ENCODE measurements at places on chromosomes 1 and 21.

DNA sequence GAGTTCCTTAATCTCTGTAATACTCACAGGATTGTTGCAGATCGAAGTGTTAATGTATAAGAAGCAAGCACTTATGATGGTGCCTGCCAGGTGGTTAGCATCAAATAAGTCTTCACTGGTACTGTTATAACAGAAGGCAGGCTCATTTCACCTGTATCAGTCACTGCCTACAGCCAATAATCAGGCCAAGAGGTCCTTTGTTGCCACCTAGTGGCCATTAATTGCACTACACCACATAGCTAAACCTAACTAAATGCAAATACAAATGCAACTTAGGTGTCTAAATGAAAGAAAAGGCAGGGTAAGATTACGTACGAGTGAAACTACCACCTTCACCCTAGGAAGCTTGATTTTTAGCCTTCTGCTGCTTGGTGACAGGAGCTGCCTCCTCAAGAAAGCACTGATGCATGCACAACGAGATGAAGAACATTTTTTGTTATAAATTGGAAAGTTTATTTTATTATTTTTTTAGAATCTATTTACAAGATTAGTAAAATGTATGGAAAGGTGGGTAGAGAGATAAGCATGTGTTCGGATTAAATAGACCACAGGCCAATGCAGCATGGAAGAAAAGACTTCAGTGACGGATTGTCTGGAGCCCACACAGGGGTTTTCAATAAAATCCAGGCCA, 334.8 kb upstream of the CAMK1G start:
- peak; percentile 31 for ATAC-seq

DNA sequence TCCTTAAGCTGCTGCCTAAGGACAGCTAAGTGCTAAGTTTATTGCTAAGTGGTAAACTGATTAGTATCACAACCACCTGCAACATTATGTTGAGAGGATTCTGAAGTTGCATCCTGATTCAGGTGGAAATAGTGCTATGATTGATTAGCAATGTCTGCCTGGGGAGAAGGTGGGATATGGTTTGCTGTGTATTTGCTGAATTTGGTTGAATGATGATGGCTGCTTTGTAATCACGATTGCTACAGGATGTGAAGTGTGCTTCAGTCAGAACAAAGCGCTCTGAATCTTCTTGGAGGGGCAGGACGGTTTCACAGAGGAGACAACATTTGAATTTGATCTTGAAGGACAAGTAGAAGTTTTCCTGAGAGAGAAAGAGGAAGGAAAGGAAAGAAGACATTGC, 226.0 kb downstream of the ST6GALNAC3 start:
- ATAC-seq, result no peak

DNA sequence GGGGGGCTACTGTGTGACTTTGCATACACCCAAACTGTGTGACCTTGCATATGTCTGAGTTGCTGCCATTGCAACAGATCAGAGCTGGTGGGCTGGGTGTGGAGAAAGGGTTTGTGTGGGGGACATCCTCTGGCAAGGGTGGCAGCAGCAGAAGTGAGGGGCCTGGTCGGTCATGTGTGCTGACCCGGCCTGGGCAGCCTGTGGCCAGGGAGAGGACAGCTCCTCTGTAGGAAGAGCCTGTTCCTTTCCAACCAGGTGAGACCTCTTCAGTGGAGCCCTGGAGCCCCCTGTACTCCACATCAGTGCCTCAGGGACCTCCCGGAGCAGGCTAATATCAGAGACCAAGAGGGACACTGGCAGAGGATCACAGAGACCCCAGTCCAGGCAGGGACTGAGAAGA, 8.3 kb downstream of the PCSK9 start:
- ATAC-seq, result no peak

DNA sequence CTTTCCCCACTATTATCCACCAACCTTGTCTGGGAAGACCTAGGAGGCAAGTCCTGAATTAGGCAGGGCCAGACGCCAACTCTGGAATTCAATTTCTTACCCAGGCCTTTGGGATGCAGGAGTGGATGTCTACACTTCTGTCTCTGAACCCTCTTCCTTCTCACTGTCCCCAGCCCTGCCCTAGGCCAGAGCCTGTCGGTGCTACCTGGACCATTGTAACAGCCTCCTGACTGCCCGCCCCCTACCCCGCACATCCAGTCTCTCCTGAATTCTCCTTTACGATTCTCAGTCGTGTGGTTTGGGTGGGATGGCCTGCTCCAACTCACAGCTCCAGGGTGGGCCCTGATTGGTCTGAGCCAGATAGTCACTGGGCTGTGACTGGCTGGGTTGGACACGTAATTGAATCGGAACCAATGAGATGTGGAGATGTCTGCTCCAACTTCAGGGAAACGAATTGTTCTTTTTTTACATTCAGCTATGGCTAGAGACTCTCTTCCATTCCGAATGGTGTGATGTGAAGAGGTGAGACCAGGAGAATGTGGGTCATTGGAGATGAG, 304.6 kb downstream of the PTPRU start:
- no peak for ATAC-seq

DNA sequence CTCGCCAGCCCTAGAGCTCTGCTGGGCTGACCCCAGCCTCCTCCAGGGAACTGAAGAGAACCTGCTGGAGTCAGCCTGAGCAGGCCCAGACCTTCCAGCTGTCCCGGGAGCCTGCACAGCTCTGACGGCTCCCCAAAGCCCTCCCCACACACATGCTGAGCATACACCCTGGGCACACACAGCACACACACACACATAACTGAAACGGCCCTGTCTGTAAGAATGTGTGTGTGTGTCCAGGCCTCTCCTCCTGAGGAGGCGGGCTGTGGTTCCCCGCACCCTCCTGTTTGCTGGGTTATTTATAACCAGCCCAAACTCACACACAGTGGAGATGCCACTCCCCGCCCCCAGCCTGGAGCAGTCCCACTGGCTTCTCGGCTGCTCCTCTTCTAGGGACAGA, 20.2 kb downstream of the SDC3 start:
- no peak for ATAC-seq

GRCh38 chr1:115545791-115546733, 95.7 kb upstream of the VANGL1 start:
- peak; percentile 81 for ATAC-seq

DNA sequence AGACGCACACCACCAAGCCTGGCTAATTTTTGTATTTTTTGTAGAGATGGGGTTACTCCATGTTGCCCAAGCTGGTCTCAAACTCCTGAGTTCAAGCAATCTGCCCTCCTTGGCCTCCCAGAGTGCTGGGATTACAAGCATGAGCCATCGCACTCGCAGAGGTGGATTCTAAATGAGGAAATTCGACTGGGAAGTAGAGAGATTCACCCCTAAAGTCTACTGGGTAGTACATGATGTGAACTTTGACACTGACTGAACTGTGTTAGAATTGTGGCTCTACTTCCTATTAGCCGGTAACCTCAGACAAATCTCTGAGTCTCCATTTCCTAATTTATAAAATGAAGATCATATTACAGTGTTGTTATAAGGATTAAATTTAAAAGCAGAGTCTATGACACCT, 276.0 kb upstream of the NR5A2 start:
- no peak for ATAC-seq

- no peak for ATAC-seq
These were observed 2.3 kb downstream of the RCC2 start for GRCh38 chr1:17437260-17437579.

GRCh38 chr1:109959974-109960744, 24.4 kb upstream of the AHCYL1 start:
- ATAC-seq, result no peak

GRCh38 chr21:22657781-22658180, 1659.6 kb downstream of the NCAM2 start:
- no peak for ATAC-seq

GRCh38 chr1:41246568-41246967, 4.5 kb upstream of the SCMH1 start:
- ATAC-seq, result no peak

- ATAC-seq, result no peak
These were observed 536.6 kb upstream of the NR5A2 start for GRCh38 chr1:199490769-199491527.

DNA sequence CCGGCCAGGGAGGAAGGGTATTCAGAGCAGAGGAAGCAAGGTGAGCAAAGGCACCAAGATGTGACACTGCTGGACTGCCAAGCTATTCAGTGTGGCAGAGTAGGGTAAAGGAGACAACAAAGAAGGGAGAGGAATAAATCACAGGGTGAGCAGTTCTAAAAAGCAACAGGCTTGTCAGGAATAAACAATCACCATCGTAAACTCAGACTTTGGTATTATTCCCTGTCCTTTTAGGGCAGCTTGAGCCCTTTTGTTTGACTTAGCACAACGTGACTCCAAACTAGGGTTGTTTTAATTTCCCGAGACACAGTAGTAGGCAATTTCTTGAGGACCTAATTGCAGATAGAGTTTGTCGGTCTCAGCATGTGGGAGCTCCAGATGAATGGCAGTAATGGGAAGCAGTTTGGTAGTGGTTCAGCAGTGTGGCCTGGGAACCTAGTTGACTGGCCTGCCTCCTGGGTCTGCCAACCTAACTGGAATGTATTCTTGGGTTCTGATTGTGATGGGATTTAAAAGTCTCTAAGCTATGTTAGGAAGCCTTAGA, 4.3 kb downstream of the CR1L start:
- no peak for ATAC-seq
